T-cell (primary cell): ENCODE measurements at places on chromosomes 1 and 21. TPM values are rescaled to one million over a fixed set of nuclear protein-coding genes. Genes with fewer than 3 reads are reported as not detected.

Gene NID1
- 0.05 TPM for total RNA-seq

GRCh38 chr1:91546301-91546581 lies 45.6 kb downstream of the CDC7 start:
- no peak for DNase-seq

Gene PADI4
- 1.2 TPM for total RNA-seq

Gene CERS2
- total RNA-seq = 74.3 TPM

- DNase-seq = no peak
Observed at GRCh38 chr1:187853505-187853904, 1024.8 kb downstream of the PLA2G4A start.

Gene CNR2
- total RNA-seq = 2.1 TPM

- DNase-seq = no peak
Observed at GRCh38 chr1:225498549-225499136, 70.8 kb upstream of the LBR start.

Gene IQGAP3
- total RNA-seq = 0.19 TPM

Gene NUP210L
- total RNA-seq = 0.35 TPM

Gene BCL2L15
- total RNA-seq = 5.8 TPM

Gene NFASC
- total RNA-seq = not detected

- DNase-seq = no peak
Observed at GRCh38 chr1:1182491-1183220, 9.0 kb downstream of the TTLL10 start.

Gene CFAP57
- total RNA-seq = 0.07 TPM

Gene ANGPTL3
- not detected for total RNA-seq

Gene GPX7
- total RNA-seq = 15.1 TPM

Gene RGS13
- not detected for total RNA-seq

- no peak for DNase-seq
Observed at GRCh38 chr1:178632653-178633052, 92.4 kb upstream of the RALGPS2 start.

DNA sequence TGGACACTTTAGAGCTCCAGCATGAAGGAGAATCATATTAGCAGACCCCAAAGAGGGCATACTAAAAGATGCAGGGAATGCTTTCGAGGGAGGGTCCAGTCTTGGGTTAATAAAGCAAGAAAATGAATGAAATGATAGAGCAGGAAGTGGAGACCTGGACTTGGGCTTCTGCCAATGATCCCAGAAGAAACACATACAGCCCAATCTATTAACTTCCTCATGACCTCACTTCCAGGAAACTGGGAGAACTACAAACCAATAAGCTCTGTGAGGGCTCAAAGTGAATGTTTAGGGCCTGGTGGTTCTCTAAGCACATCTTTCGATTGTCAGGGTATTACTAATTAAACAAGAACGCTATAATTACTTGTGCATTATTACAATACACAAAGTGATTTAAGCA lies 53.6 kb upstream of the SSX2IP start:
- DNase-seq = no peak

DNA sequence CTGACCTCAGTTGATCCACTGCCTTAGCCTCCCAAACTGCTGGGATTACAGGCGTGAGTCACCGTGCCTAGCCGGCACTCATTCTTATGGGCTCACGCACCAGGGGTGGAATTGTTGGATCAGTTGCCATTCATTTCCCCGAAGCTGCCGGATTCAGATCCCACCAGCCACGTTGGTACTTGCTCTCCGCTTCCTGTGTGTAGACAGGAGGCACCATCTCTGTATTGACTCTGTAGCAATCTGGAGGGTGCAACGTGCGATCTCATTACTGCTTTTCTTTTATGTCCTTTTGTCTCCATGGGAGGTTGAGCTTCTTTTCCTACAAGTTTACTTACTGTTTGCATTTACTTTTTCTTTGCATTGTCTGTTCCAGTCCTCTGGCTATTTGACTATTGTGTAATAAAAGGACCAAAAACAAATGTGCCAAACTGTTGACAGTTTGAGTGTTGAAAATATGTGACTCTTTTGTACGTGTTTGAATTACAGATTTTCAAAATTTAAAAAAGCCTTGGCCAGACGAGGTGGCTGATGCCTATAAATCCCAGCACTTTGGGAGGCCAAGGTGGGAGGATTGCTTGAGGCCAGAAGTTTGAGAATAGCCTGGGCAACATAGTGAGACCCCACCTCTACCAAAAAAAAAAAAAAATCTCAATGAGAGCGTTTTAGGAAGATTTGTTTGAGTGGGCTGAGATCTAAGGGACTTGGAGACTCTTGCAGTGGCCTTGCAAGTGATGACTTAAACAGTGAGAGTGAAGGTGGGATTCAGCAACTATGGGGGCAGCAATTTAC lies 39.1 kb downstream of the SPSB1 start:
- no peak for DNase-seq
